ENCODE measurements at places on chromosomes 16 and 17.

- DNase-seq = no peak
These were observed 33.5 kb downstream of the TK2 start for GRCh38 chr16:66516509-66516807.

DNA sequence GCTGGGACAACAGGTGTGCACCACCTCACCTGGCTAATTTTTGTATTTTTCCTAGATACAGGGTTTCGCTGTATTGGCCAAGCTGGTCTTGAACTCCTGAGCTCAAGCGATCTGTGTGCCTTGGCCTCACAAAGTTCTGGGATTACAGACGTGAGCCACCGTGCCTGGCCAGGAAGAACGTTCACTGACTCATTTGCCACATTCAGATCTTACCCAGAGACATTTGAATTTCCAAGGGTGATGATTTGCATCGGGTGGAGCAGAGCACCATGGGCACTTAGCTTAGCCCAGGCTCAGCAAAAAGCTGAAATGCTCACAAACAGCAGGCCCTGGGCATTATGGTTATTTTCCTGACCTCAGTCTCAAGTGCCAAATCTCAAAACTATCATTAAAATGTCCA, 14.5 kb upstream of the ADORA2B start:
- DNase-seq = no peak

- no peak for DNase-seq
These were observed 5.1 kb upstream of the SUZ12 start for GRCh38 chr17:31931756-31932155.

GRCh38 chr17:48642059-48642842, 16.1 kb upstream of the HOXB9 start:
- DNase-seq = no peak

- no peak for DNase-seq
These were observed 83.4 kb upstream of the CLEC3A start for GRCh38 chr16:77938913-77939312.

GRCh38 chr16:87375426-87376135, 8.0 kb downstream of the FBXO31 start:
- no peak for DNase-seq

DNA sequence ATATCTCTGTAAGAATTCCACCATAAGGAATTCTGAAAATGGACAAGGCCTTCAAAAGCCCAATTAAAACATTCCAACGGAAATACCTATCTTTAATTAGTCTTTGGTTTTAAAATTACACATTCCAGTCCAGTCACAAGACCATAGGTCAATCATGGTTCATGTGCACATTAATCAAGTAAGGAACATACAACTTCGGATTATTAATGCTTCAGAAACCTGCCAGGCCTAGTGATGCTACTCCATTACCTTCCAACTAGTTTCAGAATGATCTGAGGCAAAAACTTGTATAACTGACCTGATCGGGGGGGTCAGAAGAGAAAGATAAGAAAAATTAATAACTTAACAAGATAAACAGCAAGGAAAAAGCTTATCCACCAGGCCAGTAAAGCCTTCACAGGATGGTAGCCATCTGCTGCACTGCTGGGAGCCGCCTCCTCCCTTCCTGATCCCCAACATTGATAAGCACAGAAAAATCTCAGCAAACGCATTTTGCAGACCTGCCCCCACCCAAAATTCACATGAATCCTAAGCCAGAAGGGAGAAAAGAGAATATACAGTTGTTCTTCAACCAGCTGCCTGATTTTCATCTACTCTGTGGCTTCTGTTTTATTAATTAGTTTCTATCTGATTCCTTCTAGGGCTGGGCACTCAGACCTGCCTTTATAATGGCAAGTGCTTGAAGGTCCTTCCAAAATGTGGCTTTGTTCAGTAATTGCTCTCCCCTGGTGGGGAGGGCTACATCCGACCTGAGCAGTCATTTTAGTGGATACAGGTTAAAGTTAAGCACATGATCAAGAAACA, 6.0 kb downstream of the SDR42E1 start:
- no peak for DNase-seq

DNA sequence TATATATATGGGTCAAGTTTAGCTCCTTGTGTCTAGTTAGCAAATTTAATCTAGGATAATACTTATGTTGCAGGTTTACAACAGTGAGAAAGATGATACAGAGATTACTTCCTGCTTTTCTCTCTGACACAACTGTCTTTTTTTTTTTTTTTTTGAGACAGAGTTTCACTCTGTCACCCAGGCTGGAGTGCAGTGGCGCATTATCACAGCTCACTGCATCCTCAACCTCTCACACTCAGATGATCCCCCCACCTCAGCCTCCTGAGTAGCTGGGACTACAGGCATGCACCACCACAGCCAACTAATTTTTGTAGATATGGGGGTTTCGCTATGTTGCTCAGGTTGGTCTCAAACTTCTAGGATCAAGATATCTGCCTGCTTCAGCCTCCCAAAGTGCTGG, 706.9 kb upstream of the SOX9 start:
- DNase-seq = no peak

DNA sequence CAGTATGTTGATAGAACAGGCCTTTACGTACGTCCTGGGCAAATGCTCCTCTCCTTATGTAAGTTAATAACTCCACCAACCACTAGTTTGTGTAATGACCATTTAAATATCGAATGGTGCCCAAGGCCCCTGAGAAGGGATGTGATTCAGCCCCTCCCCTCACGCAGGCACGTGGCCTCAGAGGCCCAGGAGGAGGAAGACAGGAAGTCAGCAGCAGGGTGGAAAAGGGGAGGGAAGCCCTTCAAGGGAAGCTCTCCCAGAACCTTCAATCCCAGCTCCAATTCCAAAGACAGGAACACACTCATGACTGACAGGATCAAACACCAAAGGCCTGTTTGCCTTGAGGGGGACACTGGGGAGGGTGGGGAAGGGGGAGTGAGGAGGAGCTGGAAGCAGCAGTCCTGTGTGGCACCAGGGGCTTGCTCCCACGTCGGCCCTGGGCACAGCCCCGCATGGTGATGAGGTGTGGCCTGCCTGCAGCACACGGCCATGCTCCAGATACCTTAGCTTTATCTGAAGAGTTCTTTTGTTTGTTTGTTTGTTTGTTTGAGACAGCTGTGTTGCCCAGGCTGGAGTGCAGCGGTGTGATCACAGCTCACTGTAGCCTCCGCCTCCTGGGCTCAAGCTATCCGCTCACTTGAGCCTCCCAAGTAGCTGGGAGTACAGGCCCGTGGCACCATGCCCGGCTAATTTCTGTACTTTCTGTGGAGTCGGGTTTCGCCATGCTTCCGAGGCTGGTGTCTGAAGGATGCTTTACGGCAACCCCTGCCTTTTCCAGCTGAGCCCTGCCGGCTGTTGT, 105.0 kb downstream of the ZNF778 start:
- DNase-seq = peak; percentile 22
